ENCODE measurements at places on chromosomes 11 and 22. TPM values are rescaled to one million over a fixed set of nuclear protein-coding genes. Genes with fewer than 3 reads are reported as not detected.

The SMC1B gene
- 0.11 TPM for total RNA-seq

The C22orf42 gene
- total RNA-seq = not detected

The UCP3 gene
- total RNA-seq = 1.6 TPM

The DNAJB7 gene
- total RNA-seq = not detected

The MS4A1 gene
- 0.93 TPM for total RNA-seq

The GPR83 gene
- 1.3 TPM for total RNA-seq

The GNB1L gene
- total RNA-seq = 6.7 TPM

The APOBEC3F gene
- total RNA-seq = 2.4 TPM

The OR52N4 gene
- not detected for total RNA-seq

The PKDREJ gene
- 0.05 TPM for total RNA-seq

The PRR5 gene
- 19.2 TPM for total RNA-seq

The FIBIN gene
- total RNA-seq = 22.3 TPM

The MMP11 gene
- 13.6 TPM for total RNA-seq

The ADM2 gene
- total RNA-seq = 1.5 TPM

The MYEOV gene
- total RNA-seq = not detected
